ENCODE measurements at places on chromosomes 1 and 21.

GRCh38 chr1:192190066-192190465 is 31.8 kb downstream of the RGS18 start:
- DNase-seq: no peak

GRCh38 chr1:224739303-224739996 is 123.3 kb downstream of the CNIH3 start:
- DNase-seq: no peak

DNA sequence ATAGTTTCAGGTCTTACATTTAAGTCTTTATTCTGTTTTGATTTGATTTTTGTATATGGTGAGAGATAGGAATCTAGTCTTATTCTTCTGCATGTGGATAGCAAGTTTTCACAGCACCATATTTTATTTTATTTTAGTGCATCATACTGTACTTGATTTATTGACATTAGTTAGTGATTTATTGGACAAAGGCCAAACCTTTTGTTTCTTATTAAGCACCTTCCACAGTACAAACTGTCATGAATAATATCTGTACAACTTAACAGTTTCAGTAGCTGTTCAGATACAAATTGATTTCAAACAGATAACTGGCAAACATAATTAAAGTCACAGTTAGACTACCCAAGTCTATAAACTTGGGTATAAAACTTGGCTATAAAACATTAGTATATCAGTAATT is 15.8 kb downstream of the CD1D start:
- DNase-seq: no peak

GRCh38 chr21:33238146-33238545 is 8.4 kb downstream of the IFNAR2 start:
- no peak for DNase-seq

GRCh38 chr21:25515484-25516405 is 91.5 kb downstream of the MRPL39 start:
- DNase-seq: no peak

DNA sequence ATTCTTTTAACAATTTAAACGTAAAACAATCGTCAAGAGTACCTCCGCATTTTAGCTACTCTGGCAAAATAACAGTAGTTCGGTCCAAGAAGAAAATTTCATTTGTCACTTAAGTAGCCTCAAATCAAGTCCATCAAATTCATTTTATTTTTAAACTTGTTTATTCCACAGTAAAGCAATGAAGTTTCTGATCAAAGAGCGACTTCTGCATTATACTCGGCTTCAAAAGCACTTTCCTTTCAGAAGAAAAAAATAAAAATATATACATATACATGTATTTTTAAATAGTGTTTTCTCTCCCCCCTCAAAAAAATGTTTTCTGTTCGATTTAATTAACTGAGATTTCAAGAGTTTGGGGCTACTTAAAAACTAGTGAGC is 115.0 kb downstream of the RERE start:
- no peak for DNase-seq

- DNase-seq: no peak
Observed at GRCh38 chr1:75083848-75084514, 50.2 kb upstream of the LHX8 start.
